ENCODE measurements at places on chromosomes 13 and 19.

- DNase-seq = no peak
Observed at GRCh38 chr13:105538346-105538745, 997.1 kb downstream of the EFNB2 start.

DNA sequence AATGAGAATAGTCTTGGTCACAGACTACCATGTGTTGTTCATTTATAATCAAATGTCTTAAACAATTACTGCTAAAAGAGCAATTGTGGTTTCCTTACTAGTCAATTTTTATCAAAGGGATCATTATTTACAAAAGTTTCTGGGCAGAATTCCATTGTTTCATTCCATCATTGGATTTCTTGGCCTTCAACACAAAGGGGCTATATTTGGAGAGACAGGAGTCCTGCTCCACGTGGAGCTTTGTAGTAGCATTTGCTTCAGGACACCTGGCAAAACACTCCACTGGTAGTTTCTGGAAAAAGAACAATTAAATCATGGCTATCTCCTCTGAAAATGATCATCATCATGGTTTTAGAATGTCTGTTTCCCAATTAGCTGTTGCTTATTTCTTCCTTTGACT, 22.3 kb upstream of the STARD13 start:
- DNase-seq = no peak

DNA sequence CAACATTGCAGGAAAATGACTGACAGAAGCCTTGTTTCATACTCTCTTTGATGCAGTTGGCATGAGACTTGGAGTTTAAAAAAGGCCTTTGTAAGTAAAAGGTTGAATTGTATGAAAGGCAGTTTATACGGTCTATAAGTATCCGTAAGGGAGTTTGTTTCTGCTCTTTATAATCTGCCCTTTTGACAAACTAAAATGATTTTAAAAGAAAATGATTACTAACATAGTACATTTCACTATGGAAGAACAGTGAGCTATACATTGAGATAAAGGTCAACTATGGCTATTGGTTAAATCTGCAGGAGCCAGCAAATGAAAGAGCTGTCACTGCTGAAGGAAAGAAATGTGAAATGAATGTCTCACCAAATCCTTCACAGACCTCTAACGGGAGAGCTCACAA, 296.1 kb upstream of the SLITRK6 start:
- DNase-seq = no peak

GRCh38 chr13:80755910-80756309, 415.0 kb upstream of the SPRY2 start:
- DNase-seq = no peak

DNA sequence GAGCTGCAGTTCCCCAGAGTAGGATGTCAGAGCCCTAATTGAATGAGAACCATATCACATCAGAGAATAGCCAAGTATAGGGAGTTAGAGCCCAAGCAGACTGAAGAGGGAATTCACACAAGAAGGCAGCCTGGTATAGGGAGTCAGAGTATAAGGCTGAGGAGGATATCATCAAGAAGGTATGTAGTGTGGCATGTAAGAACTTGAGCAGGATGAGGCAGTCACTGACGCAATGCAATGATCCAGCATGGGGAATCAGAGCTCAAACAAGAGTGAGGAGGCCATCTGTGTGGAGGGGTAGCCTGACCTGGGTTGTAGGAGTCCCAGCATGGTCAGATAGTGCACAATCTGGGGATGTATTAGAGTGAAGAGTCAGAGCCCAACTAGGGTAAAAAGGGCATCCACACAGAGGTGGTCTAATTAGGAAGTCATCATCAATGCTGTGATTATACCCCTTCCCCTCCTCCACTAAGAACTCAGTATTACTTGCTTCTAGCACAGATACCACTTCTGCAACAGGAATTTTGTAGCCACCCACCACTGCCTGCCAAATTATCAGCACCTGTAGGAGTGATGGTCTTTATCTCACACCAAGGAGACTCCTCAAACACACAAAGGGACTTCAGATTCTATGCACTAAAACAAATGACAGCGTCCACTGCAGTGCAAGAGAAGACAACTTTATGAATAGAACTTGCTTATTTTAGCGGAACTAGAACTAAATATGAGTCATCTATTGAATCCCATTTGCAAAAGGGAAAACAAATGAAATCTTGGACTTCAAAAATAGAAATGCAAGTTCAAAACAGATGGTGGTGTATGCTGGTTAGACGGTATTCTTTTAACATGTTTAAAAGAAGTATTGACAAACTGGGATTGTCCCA, 107.2 kb downstream of the FNDC3A start:
- no peak for DNase-seq

DNA sequence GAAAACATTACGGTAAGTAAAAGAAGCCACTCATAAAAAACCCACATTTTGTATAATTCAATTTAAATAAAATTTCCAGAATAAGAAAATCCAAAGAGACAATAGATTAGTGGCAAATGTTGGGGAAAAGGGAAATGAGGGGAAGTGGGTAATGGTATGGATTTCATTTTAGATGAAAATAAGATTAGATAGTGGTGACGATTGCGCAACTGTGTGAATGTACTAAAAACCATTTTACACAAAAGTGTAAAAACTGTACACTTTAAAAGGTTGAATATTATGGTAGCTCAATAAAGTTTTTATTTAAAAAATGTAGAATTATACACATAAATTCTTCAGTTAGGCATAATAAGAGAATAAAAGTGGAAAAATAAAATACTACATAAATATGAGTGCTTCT, 3.7 kb downstream of the MBD3L1 start:
- DNase-seq = no peak

- no peak for DNase-seq
Observed at GRCh38 chr19:2569596-2570465, 93.9 kb downstream of the GADD45B start.

DNA sequence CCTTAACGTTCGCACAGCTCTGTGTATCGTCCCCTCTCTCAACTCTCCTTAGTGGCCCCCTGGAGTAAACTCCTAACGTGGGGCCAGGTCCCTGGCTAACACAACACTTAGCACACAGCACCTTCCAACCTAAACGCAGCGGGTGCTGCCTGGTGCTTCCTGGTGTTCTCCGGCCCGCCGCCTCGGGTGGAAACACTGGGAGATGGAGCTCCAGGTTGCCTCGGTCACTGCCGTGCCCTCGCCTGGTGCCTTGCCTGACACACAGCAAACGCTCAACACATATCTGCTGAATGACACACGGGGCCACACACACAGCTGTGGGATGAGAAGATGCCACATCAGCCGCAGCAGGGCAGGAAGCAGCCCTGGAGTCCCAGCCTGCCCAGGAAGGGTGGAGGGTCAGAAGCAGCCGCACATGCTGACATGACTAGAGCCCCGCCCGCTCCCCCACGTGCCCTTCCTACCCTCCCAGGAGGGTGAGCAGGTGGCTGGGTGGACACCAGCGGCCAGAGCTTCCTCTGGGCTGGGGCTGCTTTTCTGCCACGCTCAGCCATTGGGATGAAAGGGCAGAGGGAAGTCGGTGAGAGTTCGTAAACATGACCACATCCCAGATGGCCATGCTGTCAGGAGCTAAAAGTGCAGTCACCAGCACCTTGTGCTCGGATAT, 6.6 kb downstream of the PEPD start:
- DNase-seq = no peak

DNA sequence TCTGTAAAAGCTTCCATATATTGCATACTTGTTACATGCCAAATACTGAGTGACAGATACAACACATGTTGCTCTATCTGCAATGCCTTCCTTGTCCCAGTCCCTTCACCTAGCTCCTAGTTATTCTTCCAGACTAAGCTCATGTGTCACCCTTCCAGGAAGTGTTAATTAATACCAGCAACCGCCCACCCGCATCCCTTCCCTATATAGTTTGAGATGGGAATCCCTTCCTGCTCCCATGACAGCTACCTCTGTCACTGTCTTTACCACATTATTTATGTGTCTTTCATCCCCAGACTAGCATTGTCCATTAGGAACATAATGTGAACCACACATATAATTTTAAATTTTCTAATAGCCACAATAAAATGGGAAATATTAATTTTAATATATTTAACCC, 49.5 kb upstream of the FRY start:
- no peak for DNase-seq

GRCh38 chr13:30744056-30744680, 8.8 kb downstream of the ALOX5AP start:
- DNase-seq = peak; percentile 78

GRCh38 chr19:14916848-14917247, 24.4 kb upstream of the OR7C2 start:
- no peak for DNase-seq

DNA sequence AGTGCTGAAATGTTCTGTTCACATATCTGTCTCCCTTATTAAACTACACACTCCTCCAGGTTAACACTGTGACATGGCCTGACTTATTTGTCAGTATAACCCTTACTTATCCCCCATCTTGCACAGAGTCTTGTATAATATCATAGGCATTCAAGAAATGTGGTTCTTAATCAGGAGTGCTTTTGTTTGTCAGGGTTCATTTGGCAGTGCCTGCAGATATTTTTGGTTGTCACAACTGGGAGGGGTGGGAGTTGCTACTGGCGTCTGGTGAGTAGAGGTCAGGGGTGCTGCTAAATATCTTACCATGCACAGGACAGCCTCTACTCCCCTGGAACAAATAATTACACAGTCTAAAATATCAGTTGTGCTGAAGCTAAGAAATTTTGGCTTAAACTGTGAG, 20.4 kb upstream of the OBI1 start:
- DNase-seq = no peak

DNA sequence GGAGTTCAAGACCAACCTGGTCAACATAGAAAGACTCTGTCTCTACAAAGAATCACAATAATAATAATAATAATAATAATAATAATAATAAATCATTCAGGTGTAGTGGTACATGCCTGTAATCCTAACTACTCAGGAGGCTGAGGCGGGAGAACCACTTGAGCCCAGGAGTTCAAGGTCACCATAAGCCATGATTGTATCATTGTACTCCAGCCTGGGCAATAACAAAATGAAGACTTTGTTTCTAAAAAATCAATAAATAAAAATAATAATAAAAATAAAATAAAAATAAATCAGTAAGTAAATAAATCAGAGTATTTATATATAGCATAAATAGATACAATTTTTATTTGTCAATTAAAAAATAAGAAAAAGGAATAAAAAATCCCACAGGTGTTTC, 1636.4 kb downstream of the SLITRK1 start:
- DNase-seq = no peak

- peak; percentile 48 for DNase-seq
Observed at GRCh38 chr19:35436477-35437405, 11.3 kb upstream of the FFAR2 start.

DNA sequence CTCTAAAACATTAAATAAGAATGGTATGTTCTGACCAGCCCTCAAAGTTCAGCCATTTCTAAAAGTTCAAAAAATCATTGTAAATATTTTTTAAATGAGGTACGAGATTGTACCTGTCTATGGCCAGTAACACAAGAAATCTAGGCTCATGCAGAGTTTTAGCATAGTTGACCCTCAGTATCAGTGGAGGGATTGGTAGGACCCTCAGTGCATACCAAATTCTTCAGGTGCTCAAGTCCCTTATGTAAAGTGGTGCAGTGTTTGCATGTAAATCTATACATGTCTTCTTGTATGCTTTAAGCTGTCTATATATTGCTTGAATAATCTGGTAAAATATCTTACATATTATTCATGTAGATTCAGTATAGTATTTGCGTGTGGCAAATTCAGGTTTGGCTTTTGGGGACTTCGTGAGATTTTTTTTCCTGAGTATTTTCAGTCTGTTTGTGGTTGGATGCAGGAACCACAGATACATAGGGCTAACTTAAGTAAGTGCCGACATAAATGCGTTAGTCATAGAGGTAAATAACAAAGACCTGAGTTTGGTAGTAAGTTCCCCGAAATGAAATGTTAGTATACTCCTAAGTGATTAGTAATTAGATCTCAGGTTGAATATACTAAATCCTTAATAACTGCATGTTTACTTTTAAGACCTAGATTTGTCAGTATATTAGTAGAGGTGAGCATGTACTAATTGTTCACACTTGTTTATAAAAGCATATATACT, 7.8 kb downstream of the MIR17HG start:
- DNase-seq = no peak

DNA sequence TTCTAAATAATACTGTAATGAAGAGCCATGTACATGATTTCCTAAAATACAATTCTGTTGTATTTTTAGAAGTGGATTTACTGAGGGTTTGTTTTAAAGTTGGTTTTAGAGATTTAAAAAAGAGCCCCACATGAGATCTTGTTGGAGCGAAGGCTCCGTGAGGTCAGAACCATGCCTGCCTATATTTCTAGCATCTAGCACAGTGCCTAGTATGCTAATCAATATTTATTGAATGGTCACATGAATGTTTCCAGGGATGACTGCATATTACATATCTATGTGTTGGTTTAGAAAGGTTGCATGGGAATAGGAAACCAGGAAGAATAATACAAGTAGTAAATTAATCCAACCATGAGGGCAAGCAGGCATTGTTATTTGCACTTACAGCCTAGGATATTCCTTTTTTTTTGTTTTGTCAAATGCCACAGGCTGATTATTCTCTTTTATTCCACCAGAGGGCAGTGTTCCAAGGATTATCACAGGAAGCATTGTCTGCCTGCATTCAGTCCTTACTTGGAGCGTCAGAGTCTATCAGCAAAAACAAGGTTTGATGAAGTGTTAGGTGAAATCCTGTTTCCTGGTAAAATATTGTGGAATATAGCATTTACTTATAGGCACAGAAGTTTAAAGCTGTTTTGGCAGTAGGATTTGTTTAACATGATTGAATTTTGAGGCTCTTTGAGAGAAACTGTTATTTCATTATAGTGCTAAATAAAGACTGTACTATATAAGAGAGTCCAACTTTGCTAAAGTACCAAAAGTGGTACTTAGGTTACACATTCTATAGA, 46.8 kb downstream of the COG3 start:
- DNase-seq = no peak

DNA sequence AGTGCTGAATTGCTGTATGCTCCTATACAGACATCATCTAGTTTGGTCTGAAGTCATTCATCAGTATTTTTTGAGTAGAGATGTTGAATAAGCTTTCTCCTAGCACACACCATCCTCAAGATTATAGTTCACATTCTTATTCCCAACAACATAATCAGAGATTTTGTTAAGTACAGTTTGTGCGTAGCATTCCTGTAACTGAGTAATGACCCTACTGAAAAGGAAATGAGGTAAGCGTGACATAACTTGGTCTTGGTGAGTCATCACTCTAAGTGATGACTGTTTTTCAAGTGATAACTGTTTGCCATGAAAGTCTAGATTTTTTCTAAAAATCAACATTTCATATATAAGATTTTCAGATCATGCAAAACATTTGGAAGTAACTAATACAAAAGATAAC, 18.5 kb upstream of the FAM216B start:
- no peak for DNase-seq

GRCh38 chr13:80036845-80037504, 304.0 kb downstream of the SPRY2 start:
- no peak for DNase-seq

DNA sequence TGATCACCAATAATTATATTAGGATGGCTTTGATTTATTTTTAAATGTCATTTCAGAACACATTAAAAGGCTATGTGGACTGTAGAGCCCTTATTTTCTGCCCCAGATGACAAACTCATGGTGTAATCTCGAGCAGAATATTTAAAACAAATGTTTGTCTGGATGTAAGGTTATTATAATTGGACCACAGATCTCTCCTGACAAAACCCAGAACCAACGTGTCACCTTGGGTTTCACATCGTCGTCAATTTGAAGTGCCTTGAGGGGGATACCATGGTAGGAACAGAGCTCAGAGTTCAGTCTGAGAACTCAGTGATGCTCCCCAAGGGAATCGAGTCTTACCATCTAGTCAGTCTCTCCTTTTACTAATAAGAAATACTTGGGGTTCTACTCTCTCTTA, 2.8 kb downstream of the SACS start:
- DNase-seq = no peak

All from activated T-cell treated with anti-CD3 and anti-CD28 coated beads, Interleukin-2, amount 50 U/mL, for 24 hours (primary cell).